Amniotic stem cell (primary cell): ENCODE measurements at places on chromosomes 3 and 15.

GRCh38 chr15:70343961-70344621 lies 246.4 kb upstream of the TLE3 start:
- DNase-seq, result no peak

DNA sequence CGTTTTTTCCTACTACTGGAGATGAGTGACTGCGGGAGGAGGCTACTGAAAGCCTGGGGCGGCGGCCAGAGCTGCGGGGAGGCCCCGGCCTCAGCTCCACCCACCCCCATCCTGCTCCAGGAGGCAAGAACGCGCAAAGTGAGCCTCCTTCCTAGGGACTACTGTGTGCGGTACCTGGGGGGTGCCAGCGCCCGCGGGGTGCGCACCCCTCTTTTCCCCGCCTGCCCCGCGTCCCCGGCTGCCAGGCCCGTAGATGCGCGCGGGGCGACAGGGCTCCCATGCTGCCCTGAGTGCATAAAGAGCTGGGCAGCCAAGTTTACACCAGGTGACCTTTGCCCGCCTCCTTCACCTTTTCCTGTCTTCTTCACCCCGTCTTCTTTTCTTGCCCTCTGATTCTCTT lies 2.5 kb upstream of the USF3 start:
- no peak for DNase-seq

GRCh38 chr15:67175643-67176071 lies 78.8 kb downstream of the AAGAB start:
- DNase-seq, result no peak

DNA sequence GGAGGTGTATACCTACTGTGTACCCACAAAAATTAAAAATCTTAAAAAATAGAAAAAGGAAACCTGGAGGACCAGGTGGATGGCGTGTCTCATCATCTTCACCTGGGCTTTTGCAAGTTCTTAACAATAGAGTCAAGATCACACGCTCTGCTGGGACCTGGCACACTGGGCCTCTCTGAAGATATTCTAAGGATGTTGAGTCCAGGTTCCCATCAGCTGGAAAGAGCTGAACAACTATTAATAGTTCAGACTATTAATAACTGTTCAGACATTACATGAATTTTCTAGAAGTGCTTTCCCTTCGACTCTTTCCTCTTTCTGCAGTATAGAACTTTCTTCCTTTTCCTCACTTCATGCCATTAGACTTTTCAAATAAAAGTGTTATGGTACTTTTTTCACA lies 320.2 kb upstream of the IL12A start:
- no peak for DNase-seq

- DNase-seq, result no peak
Measured at GRCh38 chr3:115403786-115404185, 219.5 kb upstream of the GAP43 start.

DNA sequence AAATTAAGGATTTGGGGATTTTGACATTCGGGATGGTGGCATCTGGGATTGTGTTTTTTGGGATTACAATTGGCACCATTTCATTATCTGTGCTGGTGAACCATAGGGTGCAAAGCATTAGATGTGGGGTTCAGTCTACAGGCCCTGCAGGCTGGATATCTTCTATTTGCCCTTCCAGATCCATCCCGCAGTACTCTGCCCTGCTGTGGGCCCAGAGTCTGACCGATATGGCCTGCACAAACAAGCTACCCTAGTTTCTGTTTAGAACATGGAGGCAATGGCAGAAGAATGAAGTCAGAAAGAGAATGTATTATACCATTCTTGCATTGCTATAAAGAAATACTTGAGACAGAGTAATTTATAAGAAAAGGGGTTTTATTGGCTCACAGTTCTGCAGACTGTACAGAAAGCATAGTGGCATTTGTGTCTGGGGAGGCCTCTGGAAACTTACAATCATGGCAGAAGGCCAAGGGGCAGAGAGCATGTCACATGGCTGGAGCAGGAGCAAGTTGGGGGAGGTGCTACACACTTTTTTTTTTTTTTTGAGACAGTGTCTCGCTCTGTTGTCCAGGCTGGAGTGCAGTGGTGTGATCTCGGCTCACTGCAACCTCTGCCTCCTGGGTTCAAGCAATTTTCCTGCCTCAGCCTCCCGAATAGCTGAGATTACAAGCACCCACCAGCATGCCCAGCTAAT lies 93.7 kb downstream of the NCEH1 start:
- DNase-seq, result no peak

DNA sequence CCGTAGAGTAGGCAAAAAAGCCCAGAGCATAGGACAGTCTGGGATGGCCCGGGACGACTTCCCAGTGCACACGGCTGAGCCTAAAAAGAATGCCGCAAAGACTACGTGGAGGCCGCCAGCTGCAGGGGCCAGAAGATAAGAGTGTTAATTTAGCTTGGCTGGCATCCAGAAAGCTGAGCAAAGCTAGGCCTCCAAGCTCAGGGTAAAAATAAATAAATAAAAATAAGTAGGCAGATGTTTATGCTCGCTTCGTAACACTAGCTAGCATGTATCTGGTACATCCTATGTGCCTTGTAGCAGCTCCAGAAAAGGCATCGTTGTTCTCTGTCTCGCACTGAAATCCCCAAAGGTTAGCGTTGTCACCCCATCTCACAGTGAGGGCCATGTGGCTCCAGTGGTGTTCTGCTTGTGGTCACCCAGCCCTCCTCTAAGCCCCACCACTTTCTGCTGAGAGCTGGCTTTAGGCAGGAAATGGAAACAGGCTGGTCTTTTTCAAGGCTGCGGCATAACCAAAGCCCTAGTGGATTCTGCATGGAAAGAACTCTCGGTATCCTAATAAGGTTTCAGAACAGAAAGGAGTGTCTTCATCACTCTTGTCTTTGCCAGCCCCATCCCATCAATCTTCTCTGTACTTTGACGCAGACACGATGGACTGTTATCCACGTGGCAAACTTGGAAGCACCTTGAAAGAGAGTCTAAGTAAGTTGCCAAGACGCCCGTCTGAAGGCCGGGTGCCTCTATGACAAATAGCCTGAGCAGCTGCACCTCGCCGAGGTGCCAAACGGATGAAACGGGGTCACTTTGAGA lies 58.1 kb upstream of the MEF2A start:
- DNase-seq, result no peak

GRCh38 chr3:119559441-119559963 lies at the start of gene CD80:
Gene CD80, minus strand, starts transcription at chr3:119559614. Its CDS starts 1,886 bp downstream, at chr3:119557728.
- no peak for DNase-seq

GRCh38 chr15:41798607-41799487 lies 24.6 kb downstream of the MAPKBP1 start:
- no peak for DNase-seq

DNA sequence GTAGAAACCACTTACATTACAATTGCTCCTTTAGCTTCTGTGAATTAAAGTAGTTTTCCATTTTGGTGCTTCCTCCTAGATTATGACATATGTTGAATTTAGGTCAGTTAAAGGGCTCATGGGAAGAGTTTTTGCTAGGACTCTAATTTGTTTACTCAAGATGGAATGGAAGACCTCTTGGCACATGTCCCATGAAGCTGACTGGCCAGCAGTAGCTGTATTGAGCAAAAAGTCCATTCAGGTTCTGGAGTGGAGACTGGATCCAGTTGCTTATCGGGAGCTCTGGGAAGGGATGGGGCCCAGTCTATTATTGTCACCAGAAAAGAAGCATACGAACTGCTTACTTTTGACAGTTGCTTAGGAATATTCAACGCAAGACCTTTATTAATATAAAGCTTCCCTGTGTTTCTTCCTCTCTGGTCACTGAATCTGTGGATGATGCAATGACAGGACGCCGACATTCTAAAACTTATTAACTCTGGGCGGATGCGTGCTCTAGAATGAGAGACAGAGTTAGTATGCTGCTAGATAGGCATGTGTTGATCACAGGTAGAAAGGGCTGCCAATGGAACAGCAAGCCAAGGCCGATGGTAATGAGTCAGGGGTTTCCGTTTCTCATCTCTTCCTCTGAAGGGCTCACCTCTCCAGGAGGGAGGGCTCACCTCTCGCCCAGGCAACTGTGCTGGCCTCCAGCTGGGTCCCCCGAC lies 155.8 kb downstream of the NR1D2 start:
- DNase-seq, result no peak

GRCh38 chr15:31973197-31973596 lies 57.1 kb upstream of the CHRNA7 start:
- DNase-seq, result no peak

DNA sequence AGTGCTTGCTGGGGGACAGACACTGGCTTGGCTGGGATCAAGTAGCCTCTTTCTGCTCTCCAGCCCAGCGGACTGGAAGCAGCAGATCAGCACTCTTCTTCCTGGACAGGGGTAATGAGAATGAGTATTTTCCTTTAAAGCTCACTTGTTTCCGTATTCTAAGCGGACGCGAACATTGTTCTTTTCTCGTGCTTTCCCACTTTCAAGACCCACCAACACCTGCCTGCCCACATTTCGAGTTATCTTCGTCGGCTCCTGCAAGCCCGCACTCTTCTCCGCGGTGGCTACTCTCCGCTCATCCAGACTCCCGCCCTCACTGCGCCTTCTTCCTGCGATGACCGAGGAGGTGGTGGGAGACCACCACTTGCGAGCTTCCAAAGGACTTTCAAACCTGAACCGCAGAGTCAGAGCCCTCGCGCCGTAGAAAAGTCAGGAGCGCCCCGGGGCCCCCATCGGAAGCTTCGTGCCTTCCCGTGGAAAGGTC lies 1.6 kb upstream of the PPM1L start:
- peak; percentile 4 for DNase-seq

GRCh38 chr3:141087778-141088130 lies 36.6 kb downstream of the SPSB4 start:
- DNase-seq, result no peak

- DNase-seq, result no peak
Measured at GRCh38 chr3:178455226-178455625, 81.0 kb upstream of the KCNMB2 start.
